ENCODE measurements at places on chromosomes 2 and 18.

DNA sequence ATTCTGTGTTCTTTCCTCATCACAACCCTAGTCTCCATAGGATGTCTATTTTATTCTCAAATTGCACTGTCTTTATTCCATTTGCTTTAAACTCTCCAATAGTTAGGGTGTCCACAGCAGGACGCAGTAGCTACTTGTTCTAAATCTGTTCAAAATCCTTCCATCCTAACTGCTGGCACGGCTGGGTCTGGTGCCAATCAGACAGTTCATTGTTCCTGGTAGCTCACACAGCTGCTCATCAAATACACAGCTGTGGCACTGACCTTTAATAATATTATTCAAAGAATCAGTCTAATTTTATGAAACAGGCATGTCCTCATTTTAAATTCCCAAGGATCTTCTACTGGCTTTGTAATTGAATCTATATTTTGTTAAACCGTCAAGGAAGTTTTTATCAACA is 59.7 kb upstream of the TMEFF2 start:
- no peak for DNase-seq

- no peak for DNase-seq
Observed at GRCh38 chr18:524466-524865, 24.0 kb upstream of the COLEC12 start.

GRCh38 chr2:3876685-3877084 is 173.3 kb downstream of the DCDC2C start:
- DNase-seq: no peak

- DNase-seq: no peak
Observed at GRCh38 chr2:64809216-64809615, 155.5 kb upstream of the SERTAD2 start.

DNA sequence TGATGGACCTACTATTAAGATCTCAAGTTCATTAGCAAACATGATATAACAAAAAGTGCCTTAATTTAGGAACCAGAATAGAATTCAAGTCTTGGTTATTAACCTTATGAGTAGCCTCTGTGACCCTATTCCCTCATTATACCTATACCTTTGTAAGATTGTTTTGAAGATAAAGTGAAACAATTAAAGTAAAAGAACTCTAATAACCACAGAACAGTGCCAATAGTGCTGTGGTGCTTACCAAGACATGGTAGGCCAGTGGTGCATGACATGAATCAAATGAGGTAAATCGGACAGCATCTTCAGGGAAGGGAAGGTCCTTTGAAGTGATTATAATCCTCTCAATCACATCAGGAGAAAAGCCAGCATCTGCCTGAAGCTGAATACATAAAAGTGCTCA is 36.4 kb downstream of the METTL4 start:
- no peak for DNase-seq

DNA sequence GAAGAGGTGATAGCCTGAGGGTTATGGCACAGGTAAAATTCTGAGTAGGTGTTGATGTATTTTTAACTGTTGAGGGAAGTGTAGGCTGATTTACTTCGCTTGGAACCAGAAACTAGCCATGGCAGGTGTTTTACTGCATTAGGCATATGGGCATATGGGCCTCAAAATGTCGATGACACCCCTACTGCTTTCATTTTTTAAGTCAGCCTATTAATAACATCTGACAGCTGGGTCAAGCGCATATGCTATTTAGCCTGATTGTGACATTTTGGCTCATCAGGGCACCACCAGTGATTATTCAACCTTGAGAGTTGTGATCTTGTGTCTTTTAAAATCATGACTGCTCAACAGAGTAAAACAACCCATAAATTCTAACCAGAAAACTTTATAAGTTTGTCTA is 1396.9 kb upstream of the NXPH2 start:
- DNase-seq: no peak

All from activated T-cell treated with anti-CD3 and anti-CD28 coated beads, Interleukin-2, amount 50 U/mL, for 48 hours (primary cell).